ENCODE measurements at places on chromosomes 11 and 22.

- DNase-seq: no peak
These were observed 61.1 kb downstream of the ZBTB16 start for GRCh38 chr11:114120606-114121005.

DNA sequence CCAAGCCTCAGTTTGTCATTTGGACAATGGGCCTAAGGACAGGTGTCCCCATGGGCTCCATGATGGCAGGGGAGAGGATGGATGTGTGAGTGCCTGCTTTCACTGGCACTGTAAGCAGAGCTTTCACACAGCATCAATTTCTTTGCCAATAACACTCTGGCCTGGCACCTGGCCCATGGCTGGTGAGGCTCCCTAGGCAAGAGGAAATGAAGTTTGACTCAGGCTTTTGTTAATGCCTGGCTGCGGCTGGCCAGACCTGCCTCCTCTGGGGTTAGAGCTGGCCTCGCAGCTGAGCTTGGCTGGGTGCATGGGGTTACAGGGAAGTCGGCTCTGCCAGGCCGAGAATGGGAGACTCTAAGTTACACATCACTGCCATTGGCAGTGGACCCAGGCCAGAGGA, 30.0 kb upstream of the SEZ6L start:
- DNase-seq: no peak

- DNase-seq: no peak
These were observed 31.4 kb downstream of the RSPH14 start for GRCh38 chr22:23110190-23110921.

DNA sequence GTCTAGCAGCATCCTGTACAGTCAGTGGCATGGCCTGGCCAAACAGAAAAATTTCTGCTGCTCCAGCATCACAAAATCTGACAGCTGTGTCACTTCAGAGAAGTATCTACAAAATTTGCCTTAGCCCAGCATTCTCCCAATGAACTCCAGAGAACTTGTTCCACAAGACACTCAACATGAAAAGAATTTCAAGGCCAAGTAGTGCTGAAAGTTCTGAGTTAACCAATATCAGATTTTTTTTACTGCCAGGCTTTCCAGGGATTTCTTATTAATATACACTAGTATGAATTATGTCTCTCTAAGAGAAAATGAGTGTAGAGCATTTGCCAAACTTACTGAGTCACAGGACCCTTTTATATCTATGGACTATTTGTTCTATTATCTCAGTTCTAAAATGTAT, 68.8 kb downstream of the OR5AK2 start:
- no peak for DNase-seq

- DNase-seq: peak; percentile 69
These were observed 18.8 kb downstream of the DDX25 start for GRCh38 chr11:125923012-125923579.

DNA sequence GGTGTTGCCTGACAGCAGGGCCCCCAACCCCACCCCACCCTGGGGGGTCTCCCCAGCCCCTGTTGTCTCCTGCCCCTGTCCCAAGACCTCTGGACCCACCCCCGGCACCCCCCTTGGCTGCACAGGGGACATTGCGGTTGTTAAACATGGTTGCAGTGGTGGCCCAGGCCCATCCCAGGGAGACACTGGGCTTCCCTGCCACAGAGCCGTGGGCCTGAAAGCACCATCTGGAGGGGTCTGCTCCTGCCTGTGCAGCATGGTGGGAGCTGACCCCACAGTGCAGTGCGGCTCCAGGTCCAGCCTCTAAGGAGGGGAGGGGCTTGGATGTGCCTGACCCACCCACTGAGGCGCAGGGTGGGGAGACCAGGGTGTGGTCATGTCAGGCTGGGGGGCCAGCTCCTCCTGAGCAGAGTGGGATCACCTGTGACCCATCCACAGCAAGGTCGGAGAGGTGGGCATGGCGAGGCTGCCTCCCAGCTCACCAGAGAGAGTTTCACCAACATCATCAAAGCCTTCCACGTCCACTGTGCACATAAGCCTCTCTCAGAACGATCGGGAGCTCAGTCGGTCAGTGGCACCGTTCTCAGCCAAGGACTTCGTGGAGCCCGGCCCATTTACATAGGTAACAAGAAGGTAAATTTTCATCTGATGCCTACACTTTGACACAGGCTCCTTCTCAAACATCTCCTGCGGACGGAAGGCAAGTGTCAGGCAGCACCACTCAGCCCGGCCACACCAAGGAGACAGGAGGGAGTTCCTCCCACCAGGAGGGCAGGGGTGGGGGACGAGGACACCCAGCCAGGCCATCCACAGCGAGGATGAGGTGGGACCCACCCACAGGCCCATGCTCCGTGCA, 201.1 kb downstream of the BRD1 start:
- DNase-seq: no peak

- no peak for DNase-seq
These were observed 879.0 kb downstream of the BRD1 start for GRCh38 chr22:48948575-48949170.

DNA sequence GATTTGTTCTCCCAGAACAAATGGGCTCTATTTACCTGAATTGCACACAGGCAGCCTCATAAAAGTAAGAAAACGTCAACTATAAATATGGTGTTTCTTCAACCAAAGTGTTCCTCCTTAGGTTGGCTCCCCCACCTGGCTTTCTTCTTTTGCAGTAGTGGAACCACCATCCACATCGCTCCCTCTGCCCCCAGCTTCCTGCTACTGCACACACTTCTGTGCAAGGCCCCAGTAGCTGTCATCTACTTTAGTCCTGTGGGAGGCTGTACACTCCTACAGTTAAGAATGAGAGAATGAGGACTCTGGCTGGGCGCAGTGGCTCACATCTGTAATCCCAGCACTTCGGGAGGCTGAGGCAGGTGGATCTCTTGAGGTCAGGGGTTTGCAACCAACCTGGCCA, 89.5 kb downstream of the BMAL1 start:
- DNase-seq: no peak

DNA sequence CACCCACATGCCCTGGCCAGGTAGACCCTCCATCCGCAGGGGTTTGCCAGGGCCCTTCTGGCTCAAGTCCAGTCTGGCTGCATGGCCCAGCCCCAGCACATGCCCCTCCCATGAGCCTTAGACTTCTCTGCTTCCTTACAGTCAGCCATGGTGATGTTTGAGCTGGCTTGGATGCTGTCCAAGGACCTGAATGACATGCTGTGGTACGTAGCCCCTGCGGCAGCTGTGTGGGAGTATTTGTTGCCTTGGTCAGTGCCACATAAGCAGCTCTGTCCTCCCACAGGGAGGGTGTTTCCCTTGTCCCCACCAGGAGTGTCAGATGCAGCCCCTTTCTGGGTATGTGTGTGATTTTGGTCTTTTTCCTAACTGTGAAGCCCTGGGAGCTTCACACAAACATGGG, 17.5 kb downstream of the CDC45 start:
- no peak for DNase-seq

- DNase-seq: no peak
These were observed 9.1 kb upstream of the ZNF74 start for GRCh38 chr22:20384865-20385264.
